SK-N-SH (cell line): ENCODE measurements at places on chromosomes 13 and 19. TPM values are rescaled to one million over a fixed set of nuclear protein-coding genes. Genes with fewer than 3 reads are reported as not detected.

GRCh38 chr19:10625003-10625761 lies at the start of gene SLC44A2:
TSS of gene SLC44A2 (plus strand) at chr19:10625553. CDS start at chr19:10625634, 81 bp downstream.
- peak; percentile 93 for DNase-seq

- DNase-seq, result no peak
These were observed 1487.0 kb upstream of the SLC10A2 start for GRCh38 chr13:104553186-104553585.

AP1M2 gene
- polyA plus RNA-seq, result 0.05 and 0.30 TPM in 2 replicates

DNA sequence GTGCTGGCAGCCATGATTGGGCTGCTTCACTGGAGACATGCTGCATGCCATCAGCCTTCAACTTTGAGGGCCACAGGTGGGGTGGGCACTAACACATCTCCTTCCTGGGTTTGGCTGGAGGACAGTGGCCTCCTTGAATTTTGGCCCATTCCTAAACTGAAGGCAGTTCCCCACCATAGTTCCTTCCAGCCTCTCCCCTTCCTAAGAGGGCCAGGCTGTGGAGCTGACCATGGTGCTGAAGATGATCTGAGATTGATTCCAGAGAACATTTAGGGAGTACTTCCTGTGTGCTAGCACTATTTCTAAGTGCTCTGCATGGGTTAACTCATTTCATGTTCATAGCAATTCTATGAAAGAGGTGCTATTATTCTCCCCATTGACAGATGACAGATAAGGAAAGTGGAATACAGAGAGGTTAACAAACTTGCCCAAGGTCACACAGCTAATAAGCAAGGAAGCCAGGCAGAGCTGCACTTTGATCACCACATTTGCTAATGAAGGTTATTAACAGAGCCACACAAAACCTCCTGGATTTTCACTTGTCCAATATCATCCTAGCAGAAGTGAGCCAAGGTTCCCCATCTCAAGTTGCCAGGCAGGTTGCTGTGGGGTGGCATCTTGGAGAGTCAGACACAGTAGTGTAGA lies 175.3 kb downstream of the ZIC5 start:
- DNase-seq, result no peak

DNA sequence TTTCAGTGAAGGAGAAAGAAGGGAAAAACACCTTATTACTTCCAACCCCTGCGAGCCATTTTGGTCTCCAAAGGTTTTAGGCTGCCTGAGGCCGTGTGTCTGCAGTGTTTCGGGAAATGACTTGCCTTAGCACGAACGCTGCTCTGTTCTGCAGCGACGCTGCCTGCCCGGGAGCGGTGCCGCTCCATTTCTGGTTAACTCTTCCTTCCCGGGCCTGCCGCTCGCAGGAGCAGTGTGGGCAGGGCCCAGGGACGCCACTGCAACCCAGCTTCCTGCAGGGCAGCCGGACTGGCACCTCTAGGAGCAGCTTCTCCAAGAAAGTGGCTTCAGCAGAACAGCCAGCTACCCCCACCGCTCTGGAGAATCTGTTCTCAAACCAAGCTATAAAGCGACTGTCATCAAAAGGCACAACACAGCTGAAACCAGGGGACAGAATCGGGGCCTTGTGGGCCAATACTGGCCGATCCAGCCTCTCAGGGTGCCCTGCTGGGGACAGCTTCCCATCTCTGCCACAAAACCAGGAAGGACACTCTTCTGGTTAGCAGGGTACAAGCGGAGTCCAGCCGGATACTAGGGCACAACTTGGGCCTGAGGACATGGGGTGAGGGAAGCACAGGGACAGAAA lies 72.2 kb downstream of the KCTD15 start:
- peak; percentile 73 for DNase-seq
